PC-3 (cell line): ENCODE measurements at places on chromosomes 16 and 17.

DNA sequence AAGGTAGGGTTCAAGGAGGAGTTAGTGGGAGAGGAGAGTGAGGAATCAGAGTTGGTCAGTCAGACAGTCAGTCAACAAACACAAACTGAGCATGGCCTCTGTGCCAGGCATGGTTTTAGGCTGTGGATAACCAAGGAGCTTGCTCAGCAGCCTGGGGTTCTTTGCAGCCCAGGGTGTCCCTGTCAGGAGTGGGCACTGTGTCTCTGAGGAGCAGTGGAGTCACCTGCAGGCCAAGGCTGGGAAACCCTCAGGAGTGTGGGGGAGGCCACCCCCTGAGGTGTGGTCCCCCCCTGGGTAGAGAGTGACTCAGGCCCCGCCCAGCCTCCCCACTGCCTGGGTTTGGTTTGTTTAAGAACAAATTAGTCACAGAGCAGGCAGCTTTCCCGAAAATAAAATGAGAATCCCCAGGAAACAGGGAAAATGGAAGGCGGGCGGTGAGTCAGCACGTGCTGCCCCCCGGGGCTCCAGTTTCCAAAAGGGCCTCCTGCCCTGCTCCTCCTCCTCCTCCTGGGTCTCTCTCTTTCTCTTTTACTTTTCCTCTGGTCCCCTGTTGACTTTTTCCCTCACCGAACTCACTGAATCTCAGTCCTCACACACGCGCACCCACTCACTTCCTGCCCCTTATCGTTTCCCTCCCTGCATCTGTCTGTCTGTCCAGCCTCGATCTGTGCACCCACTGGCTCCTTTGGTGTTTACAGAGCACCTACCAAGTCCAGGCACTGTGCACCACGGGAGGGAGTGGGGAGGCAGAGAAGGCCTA lies 44.3 kb downstream of the SOCS3 start:
- DNase-seq, result peak; percentile 99

- no peak for DNase-seq
Observed at GRCh38 chr17:64182325-64183012, 52.5 kb upstream of the ERN1 start.

- DNase-seq, result no peak
Observed at GRCh38 chr16:9322769-9323168, 231.3 kb downstream of the HAPSTR1 start.

DNA sequence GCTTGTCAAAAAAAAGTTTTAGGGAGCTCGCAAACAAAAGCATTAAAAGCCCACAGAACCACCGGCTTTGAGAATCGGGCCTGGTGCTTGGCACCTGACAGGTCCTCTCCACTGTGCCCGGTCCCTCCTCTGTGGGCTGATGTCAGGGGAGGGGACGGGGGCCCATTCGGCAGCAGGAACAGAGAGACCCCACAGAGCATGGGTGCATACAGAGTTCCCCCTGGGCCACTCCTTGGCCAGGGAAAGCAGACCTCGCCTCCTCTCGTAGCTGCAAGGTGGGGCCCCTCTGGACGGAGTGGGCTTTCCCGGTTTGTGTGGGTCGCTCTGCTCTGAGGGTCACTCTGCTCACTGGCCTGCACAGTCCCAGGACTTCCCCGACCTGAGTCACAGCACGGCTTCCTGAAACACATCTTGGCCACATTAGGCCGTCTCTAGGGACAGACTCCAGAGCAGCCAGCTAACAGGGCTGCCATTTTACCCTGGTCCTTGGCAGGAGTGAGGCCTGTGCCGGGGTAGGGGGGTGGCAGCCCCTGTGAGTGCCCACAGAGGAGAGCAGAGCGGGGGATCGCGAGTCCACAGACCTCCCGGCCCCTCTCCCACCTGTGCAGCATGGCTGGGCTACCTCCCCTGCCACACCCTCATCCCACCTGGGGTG lies 11.1 kb downstream of the CBFA2T3 start:
- DNase-seq, result no peak

- no peak for DNase-seq
Observed at GRCh38 chr16:66918803-66919568, at the start of gene CDH16. Gene CDH16, minus strand, starts transcription at chr16:66918885. Its CDS starts 820 bp downstream, at chr16:66918065.

DNA sequence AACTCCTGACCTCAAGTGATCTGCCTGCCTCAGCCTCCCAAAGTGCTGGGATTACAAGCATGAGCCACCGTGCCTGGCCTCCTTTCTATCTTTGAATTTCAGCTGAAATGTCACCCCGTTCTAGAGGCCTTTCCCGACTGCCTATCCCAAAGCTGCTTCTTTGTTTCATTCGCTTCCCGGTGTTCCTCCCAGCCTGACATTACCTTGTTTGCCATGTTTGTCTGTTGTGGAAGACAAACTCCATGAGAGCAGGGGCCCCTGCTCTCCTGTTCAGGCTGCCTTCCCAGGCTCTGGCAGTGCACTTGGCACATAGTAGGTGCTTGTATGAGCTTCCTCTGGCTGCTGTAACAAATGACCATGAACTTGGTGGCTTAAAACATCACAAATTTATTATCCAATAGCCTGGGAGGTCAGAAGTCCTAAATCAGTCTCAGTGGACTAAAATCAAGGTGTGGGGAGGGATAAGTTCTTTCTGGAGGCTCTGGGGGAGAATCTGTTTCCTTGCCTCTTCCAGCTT lies 2.6 kb upstream of the CCL22 start:
- DNase-seq, result no peak

GRCh38 chr17:77027271-77027889 lies 113.4 kb upstream of the SEC14L1 start:
- no peak for DNase-seq

GRCh38 chr17:44118427-44119050 lies 4.9 kb downstream of the HDAC5 start:
- no peak for DNase-seq
